ENCODE measurements at places on chromosomes 3 and 15. TPM values are rescaled to one million over a fixed set of nuclear protein-coding genes. Genes with fewer than 3 reads are reported as not detected.

DNA sequence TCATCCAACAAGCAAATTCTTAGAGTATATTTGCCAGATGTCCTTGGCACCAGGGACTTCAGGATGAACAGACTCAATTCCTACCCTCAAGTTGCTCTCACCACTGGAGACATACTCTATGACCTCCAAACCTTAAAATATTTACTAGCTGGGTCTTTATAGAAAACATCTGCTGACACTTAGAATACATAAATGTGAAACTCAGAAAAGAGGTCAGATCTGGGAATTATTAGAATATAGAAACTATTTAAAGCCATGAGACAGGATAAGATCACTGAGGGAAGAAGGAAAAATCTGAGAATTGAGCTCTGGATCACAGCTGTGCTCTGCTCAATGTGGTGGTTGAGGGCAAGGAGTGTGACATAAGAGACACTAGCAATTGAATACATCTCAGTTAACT lies 695.4 kb upstream of the UBE2E2 start:
- H3K4me1 ChIP-seq: no peaks in the 10 kb centered on the region
- H3K4me3 ChIP-seq: no peak overlapping the region
- DNase-seq: no peak

GRCh38 chr3:159902546-159903314 lies 85.9 kb upstream of the IL12A start:
- H3K27me3 ChIP-seq: no peaks in the 10 kb centered on the region
- H3K4me1 ChIP-seq: no peaks in the 10 kb centered on the region
- H3K27ac ChIP-seq: no peak overlapping the region
- H3K4me3 ChIP-seq: no peak overlapping the region
- DNase-seq: no peak
- H3K36me3 ChIP-seq: no peaks in the 10 kb centered on the region

DNA sequence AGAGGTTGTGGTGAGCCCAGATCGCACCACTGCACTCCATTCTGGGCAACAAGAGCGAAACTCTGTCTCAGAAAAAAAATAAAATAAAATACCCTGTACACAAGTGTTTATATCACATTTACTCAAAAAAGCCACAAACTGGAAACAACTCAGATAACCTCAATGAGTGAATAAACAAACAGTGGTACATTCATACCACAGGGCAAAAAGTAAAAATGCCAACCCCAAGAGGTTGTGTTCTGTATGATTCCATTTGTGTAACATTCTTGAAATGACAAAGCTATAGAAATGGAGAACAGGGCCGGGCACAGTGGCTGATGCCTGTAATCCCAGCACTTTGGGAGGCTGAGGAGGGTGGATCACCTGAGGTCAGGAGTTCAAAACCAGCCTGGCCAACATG lies 12.9 kb downstream of the EDC3 start:
- H3K36me3 ChIP-seq: no peaks in the 10 kb centered on the region
- DNase-seq: no peak
- no peaks in the 10 kb centered on the region for H3K27me3 ChIP-seq
- H3K4me1 ChIP-seq: no peaks in the 10 kb centered on the region
- H3K27ac ChIP-seq: no peak overlapping the region

GRCh38 chr3:60294181-60294580 lies 957.1 kb downstream of the FHIT start:
- no peaks in the 10 kb centered on the region for H3K4me1 ChIP-seq
- H3K27me3 ChIP-seq: no peaks in the 10 kb centered on the region
- H3K27ac ChIP-seq: no peak overlapping the region
- H3K36me3 ChIP-seq: no peaks in the 10 kb centered on the region
- DNase-seq: no peak
- H3K4me3 ChIP-seq: no peak overlapping the region

DNA sequence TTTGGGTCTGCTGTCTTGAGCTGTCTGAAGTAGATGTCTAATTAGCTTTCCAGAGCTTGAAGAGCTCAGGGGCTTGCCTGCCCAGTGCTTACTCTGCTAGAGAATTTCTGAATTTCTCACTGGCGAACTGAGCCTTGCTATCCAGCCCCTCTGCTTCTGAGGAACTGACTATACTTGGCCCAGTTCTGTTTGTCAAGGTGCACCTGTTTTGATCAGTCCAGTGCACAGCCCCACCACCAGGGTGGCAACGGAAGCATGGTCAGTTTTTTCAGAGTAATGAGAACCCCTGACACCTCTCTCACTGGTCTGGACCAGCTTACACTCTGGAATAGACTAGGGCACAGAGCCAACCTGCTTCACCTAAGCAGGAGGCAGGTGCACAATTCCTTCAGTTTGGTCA lies 25.2 kb downstream of the ITGB5 start:
- H3K27me3 ChIP-seq: no peaks in the 10 kb centered on the region
- H3K27ac ChIP-seq: no peak overlapping the region
- DNase-seq: no peak

GRCh38 chr3:26449996-26450395 lies 172.6 kb upstream of the LRRC3B start:
- no peaks in the 10 kb centered on the region for H3K27me3 ChIP-seq
- H3K36me3 ChIP-seq: no peaks in the 10 kb centered on the region
- H3K4me3 ChIP-seq: no peak overlapping the region
- no peaks in the 10 kb centered on the region for H3K4me1 ChIP-seq
- DNase-seq: no peak

DNA sequence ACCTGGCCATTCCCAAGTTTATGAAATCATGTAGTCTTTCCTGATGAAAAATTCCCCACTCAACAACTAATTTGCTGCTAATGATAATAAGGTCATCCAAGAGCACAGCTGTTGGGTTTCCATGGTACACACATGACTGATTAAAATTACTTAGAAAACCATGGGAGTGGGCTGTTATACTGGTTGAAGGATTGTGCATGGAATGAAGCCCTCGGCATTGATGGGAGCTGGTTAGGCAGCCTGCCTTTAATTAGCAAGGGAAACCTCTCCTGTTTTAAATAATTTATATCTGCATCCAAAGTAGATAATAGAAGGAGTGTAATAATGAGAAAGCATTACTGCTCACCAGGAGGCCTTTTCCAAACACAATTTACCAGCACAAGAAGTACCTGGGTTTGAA lies 235.1 kb upstream of the CFAP20DC start:
- H3K36me3 ChIP-seq: no peaks in the 10 kb centered on the region
- no peak overlapping the region for H3K4me3 ChIP-seq
- no peaks in the 10 kb centered on the region for H3K4me1 ChIP-seq
- no peak for DNase-seq
- peaks cover 4% of the 10 kb centered on the region for H3K27me3 ChIP-seq

GRCh38 chr15:62545467-62546227 lies 380.6 kb upstream of the C2CD4B start:
- H3K4me1 ChIP-seq: peaks cover 7% of the 10 kb centered on the region
- no peaks in the 10 kb centered on the region for H3K36me3 ChIP-seq
- DNase-seq: no peak
- H3K27me3 ChIP-seq: no peaks in the 10 kb centered on the region

DNA sequence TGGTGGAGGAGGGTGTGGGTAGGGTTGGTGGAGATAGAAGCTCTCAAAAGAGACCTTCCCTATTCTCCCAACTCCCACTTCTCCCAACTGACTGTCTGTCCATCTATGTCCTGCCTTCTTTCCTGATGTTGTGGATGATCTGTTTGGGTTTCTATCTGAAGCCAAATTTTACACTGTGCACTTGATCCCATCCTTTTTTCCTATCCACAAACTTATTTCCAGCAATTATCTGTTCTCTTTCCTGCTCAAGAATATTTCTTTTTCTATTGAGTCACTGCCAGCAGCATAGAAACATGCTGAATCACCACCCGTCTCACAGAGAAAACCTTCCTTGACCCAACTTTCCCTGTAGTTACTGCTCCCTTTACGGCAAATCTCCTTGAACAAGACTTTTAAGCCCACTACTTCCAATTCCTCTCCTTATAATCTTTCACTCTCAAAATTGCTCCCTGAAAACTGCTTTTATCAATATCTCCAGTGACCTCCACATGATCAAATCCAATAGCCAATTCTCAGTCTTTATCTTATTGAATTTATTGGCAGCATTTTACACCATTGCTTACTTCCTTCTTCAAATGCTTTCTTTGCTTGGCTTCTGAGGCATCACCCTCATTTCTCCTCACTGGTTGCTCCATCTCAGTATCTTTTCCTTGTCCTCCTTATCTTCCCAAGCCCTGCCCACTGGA lies 141.2 kb upstream of the SLC7A14 start:
- no peaks in the 10 kb centered on the region for H3K27me3 ChIP-seq
- H3K36me3 ChIP-seq: no peaks in the 10 kb centered on the region
- no peak for DNase-seq

GRCh38 chr3:32882189-32882588 lies 64.4 kb downstream of the TRIM71 start:
- no peak overlapping the region for H3K4me3 ChIP-seq
- no peaks in the 10 kb centered on the region for H3K4me1 ChIP-seq
- no peak overlapping the region for H3K27ac ChIP-seq
- no peaks in the 10 kb centered on the region for H3K36me3 ChIP-seq
- DNase-seq: no peak

DNA sequence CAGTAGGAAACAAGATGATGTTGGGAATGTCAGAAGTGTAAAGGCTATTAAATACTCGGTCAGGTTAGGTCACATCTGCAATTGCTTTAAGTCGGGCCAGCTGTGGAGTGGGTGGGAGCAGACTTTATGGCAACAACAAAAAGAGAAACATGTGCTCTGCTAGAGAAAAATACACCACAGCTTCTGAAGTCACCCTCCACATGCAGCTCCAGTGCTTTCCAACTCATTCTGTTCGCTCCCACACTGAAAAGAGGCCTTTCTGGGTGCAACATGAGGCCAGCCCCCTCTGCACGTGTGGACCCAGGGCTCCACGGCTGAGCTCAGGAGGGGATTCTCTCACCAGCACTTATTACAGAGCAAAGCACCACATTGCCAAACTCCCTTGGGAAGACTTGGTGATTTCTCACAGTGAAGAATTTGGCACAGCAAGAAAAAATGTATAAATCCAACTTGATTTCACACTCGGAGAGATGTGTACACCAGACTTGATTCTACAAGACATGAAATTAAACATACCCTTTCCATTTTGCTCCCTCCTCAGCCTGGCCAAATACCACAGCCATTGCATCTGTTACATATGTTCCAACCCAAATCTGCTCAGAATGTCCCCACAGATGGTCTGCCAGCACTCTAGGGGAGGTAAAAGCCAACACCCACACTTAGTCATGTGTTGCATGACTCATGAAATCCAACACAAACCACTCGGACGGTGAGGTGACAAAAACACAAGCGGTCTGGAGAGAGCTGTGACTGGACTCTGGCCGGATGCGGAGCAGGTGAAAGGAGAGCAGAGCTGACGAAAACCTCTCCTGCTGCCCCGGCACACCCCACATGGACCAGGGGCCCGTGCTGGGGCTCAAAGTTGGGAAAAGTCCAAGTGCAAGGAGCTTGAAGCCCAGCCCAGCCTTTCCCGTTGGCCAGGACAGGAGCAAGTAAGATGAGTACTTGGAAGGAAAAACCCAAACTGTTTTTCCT lies 74.6 kb downstream of the ITGB5 start:
- H3K4me1 ChIP-seq: peaks cover 14% of the 10 kb centered on the region
- peak; percentile 57 for DNase-seq
- no peak overlapping the region for H3K4me3 ChIP-seq

GRCh38 chr3:138890555-138891187 lies 55.9 kb upstream of the PIK3CB start:
- H3K4me3 ChIP-seq: no peak overlapping the region
- H3K36me3 ChIP-seq: no peaks in the 10 kb centered on the region
- DNase-seq: no peak
- peak overlapping the region; percentile 46 for H3K27ac ChIP-seq

DNA sequence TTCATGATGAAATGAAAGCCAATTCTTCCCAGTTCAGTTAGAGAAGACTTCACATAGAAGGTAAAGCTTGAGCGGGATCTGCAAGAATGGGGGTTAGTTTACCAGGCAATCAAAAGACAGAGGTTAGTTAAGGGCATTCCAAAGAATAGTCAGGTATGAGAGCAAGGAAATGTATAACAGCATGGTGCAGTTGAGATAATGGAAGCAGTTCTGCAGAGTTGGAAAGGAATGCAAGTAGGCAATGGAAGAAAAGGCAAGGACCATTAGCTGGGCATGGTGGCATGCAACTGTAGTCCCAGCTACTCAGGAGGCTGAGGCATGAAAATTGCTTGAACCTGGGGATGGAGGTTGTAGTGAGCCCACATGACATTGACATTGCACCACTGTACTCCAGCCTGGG lies 55.0 kb downstream of the LSAMP start:
- H3K27me3 ChIP-seq: no peaks in the 10 kb centered on the region
- no peaks in the 10 kb centered on the region for H3K4me1 ChIP-seq
- H3K4me3 ChIP-seq: no peak overlapping the region
- H3K36me3 ChIP-seq: no peaks in the 10 kb centered on the region
- no peak for DNase-seq
- H3K27ac ChIP-seq: no peak overlapping the region

- H3K27me3 ChIP-seq: no peaks in the 10 kb centered on the region
- DNase-seq: no peak
- H3K4me1 ChIP-seq: peaks cover 7% of the 10 kb centered on the region
- no peak overlapping the region for H3K4me3 ChIP-seq
- H3K27ac ChIP-seq: peak overlapping the region; percentile 51
These were observed 44.0 kb upstream of the SMAD6 start for GRCh38 chr15:66658044-66658443.

GRCh38 chr3:57031631-57032541 lies 28.6 kb upstream of the SPATA12 start:
- no peak overlapping the region for H3K27ac ChIP-seq
- H3K27me3 ChIP-seq: no peaks in the 10 kb centered on the region
- no peak for DNase-seq
- no peaks in the 10 kb centered on the region for H3K4me1 ChIP-seq
- H3K4me3 ChIP-seq: no peak overlapping the region

GRCh38 chr15:25714538-25714840 lies 148.6 kb downstream of the ATP10A start:
- H3K36me3 ChIP-seq: no peaks in the 10 kb centered on the region
- H3K4me3 ChIP-seq: no peak overlapping the region
- no peak for DNase-seq

DNA sequence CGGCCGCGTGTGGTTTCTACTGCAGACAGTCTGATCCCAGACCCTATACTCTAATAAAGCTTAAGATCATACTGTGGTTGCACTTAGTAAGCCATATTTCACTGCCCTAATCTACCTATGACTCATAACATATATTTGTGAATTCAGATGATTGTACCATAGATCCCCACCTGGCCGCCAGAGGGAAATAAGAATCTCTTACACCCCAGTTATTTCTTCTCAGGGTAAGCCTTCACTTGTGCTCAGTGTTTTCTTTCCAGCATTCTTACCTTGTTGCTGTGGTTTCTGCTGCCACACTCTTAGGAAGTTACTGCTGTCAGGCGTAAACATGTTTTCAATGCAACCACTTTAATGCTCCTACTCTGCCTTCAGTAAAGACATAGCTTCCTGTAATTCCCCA lies 105.9 kb downstream of the B3GALNT1 start:
- H3K4me1 ChIP-seq: no peaks in the 10 kb centered on the region
- no peak overlapping the region for H3K4me3 ChIP-seq
- H3K36me3 ChIP-seq: no peaks in the 10 kb centered on the region
- no peaks in the 10 kb centered on the region for H3K27me3 ChIP-seq
- H3K27ac ChIP-seq: no peak overlapping the region
- no peak for DNase-seq

The FGF7 gene
- polyA plus RNA-seq: 0.62 TPM

The NPRL2 gene
- polyA plus RNA-seq: 11.4 TPM

Measured in liver (tissue), 10 donors.